ENCODE measurements at places on chromosomes 2 and 18.

GRCh38 chr2:126515471-126515870 is 140.5 kb upstream of the GYPC start:
- no peak for DNase-seq

GRCh38 chr18:60560071-60560470 is 187.5 kb upstream of the MC4R start:
- DNase-seq, result no peak

DNA sequence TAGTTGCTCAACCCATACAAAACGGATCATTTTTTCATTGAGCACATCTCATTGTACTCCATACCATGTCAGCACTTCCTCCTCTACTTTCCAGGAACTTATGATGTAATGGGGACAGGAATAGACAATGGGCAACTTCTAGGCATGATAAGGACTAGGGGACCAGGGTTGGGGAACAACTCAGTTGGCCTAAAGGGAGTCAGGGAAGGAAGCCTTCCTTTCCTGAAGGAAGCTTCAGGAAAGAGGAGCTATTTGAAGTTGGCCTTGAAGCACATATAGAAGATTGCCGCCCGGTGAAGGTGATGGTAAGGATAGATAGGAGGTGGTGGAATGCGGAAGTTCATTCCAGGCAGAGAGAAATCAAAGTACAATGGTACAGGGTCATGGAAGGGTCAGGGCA is 283.9 kb downstream of the SLC8A1 start:
- no peak for DNase-seq

GRCh38 chr2:105102001-105102400 is 64.1 kb downstream of the MRPS9 start:
- DNase-seq, result no peak

DNA sequence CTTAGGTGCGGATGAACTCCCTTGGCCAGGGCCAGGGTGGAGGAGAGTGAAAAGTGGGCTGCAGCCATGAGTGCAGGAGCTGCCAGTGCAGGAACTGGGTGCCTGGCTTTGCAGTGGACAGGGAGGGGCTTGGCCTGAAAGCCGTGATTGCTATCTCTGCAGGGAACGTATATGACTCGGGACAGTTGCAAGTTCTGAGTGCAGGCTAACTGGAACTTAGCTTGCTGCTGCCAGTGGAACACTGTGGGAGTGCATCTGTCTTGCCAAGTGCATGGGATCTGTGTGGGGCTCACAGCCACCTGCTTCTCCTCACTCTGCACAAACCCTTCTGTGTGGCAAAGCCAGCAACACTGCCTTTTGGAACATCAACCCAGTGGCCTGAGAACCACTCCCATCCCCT is 36.9 kb downstream of the FLACC1 start:
- no peak for DNase-seq

DNA sequence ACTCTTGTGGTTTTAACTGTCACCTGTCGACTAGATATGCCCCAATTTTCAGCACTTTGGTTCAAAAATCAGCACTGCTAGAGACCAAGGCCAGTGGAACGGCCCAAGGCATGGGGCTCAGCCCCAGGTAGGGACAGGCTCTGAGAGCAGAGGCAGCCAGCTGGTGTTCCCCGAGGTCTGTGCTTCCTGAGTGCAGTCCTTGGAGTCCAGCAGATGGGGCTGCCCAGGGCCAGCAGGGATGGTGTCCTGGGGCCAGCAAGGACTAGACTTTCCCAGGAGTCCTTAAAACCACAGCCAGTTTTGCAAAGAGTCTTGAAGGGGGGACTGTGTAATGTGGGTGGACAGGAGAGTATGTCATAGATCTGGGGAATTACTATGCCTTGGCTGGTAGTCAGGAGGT is 56.3 kb downstream of the POMC start:
- DNase-seq, result no peak

Measured in stimulated activated CD8-positive, alpha-beta memory T cell treated with anti-CD3 and anti-CD28 coated beads, Interleukin-15, amount 100 ng/mL, for 24 hours (primary cell).